ENCODE measurements at places on chromosomes 5 and 9.
A peak's percentile ranks its signal among the peaks of the same experiment; 100 is the strongest.

- peak; percentile 48 for DNase-seq
These were observed 342.4 kb upstream of the GRIA1 start for GRCh38 chr5:153147891-153148623.

DNA sequence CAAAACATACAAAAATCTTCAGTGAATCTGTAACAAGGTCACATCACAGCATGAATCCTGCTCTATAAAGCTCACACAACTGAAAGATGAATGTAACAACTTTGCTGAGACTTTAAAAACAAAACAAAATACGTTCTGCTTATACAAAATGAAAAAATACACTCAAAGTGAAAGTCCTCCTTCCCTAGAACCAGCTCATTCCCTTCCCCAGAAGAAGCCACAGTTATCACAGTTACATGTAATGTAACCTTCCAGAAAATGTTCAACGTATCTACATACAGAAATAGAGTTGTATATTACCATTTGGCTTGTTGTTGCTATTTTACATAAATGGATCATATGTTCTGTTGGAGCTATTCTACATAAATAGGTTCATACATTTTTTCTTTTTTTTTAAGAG is 2.6 kb downstream of the AUH start:
- no peak for DNase-seq

DNA sequence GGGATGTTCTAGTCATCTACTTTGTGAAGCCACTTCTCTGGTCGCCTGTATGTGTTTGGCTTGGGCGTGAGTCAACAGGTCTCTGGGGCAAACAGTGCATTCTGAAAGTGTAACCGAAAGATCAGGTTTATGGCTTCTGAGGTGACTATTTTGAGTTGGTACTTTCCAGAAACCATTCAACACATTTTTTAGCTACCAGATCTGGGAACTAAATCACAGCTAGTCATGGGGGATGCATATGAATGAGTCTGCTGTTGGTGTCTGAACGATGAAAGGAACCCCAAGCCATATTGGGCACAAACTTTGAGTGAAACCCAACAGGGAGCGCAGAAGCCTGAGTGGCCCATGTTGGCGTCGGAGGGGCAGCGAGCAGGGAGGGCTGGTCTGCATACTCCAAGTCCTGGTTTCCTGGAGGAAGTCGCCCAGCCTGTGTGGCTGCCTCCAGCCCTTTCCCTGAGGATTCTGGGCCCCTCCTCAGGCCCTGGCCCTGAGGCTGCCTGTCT is 35.3 kb downstream of the UBE2QL1 start:
- no peak for DNase-seq

DNA sequence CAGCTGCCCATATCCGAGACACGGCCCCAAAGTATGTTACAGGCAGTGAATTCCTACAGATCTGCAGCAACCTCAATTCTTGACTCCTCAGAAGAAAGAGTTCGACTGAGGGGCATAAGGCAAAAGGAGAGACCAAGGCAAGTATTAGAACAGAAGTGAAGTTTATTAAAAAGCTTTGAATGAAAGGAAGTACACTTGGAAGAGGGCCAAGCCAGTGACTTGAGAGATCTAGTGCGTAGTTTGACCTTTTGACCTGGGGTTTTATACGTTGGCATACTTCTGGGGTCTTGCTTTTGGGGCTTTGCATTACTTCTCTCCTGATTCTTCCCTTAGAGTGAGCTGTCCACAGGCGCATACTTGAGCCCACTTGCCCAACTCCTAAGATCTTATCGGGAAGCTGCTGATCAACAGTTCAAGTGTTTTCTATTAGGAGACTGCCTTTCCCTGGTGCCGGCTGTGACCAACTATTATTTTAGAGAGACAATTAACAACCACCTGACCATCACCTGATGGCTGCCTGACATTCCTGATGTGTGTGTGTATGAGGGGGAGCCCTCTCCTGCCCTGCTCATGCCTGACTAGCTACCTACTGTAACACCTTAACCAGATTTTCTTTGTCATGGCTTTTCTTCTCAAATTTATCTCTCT is 1.5 kb upstream of the DEPDC1B start:
- no peak for DNase-seq

DNA sequence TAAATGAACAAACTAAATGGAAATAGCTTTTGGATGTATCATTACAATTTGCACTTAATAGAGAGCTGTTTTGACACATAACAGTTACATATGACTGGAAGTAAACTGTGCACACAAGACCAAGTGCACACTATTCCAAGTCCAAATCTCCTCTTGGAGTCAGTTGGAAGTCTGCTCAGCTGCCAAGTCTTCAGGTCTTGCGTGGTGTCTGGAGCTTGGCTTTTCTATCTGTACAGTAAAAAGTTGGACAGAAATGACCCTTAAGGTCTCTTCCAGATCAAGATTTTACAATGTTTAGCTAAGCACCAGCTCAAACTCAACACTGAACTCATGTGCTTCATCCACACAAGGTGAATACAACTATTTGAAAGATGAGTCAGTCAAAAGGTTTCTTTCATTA is 456.9 kb downstream of the RASEF start:
- no peak for DNase-seq

Measured in iPS-NIHi11 (cell line).